Activated T-helper 2 cell treated with anti-CD3 and anti-CD28 coated beads, Interferon-gamma antibody, Interleukin-2, Interleukin-4, amounts not matched to agents 10 μg/mL and 5 μg/mL and 100 μg/mL, durations not matched to agents 14 hours and 24 hours and 36 hours (primary cell): ENCODE measurements at places on chromosomes 6 and 20. TPM values are rescaled to one million over a fixed set of nuclear protein-coding genes. Genes with fewer than 3 reads are reported as not detected.

Gene HAO1
- not detected in 2 replicates for total RNA-seq

Gene NNAT
- not detected in 2 replicates for total RNA-seq

Gene FOXQ1
- not detected in 2 replicates for total RNA-seq

Gene HLA-DQB1
- 1.6 and 2.7 TPM in 2 replicates for total RNA-seq

Gene MAFB
- total RNA-seq: 0.83 and 1.1 TPM in 2 replicates

Gene OPRM1
- total RNA-seq: not detected in 2 replicates

Gene SLC17A3
- 1.6 TPM in 2 replicates for total RNA-seq

Gene CFAP61
- 0.32 TPM in 1 of 2 replicates, not detected in the other for total RNA-seq

Gene IL17A
- total RNA-seq: 0.18 TPM in 1 of 2 replicates, not detected in the other

Gene RPS21
- total RNA-seq: 2,020 and 2,085 TPM in 2 replicates

Gene DUSP15
- total RNA-seq: not detected in 2 replicates
